Neural progenitor cell (in vitro differentiated cells): ENCODE measurements at places on chromosomes 5 and 9. TPM values are rescaled to one million over a fixed set of nuclear protein-coding genes. Genes with fewer than 3 reads are reported as not detected.

Gene PRRX2
- 1.5 and 5.2 TPM in 2 replicates for total RNA-seq

Gene LCN9
- 2.4 and 6.6 TPM in 2 replicates for total RNA-seq

Gene RMRP
- 1,307 and 2,709 TPM in 2 replicates for total RNA-seq

Gene SOWAHA
- total RNA-seq: 0.03 TPM in 1 of 2 replicates, not detected in the other

GRCh38 chr9:103188781-103189350 lies 193.7 kb downstream of the CYLC2 start:
- no peak for DNase-seq

DNA sequence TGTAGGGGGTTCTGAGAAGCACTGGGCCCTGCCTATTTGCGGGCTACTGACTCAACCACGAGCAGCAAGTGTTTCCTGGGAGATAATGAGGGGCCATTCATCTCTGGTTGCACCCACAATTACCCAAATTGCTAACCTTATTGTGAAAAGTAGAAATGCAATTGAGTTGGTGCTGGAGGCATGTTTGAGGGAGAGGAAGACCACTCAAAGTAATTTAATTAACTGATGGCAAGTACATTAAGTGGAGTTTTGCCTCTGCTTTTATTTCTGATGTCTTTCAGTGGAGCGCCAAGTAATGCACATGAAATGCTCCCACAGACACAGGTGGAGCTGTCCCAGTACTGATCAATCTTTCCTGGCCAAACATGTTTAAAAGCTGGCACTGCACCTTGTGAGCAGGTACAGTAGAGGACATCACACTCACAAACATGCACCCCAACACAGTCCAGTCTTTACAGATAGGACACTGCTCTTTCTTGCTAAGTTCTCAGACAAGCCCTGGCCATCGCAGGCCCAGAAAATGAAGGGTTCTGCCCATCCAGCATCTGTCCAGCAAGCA lies 195.4 kb downstream of the HSPA4 start:
- DNase-seq: no peak

Gene TPPP
- 0.87 TPM in 1 of 2 replicates, not detected in the other for total RNA-seq

DNA sequence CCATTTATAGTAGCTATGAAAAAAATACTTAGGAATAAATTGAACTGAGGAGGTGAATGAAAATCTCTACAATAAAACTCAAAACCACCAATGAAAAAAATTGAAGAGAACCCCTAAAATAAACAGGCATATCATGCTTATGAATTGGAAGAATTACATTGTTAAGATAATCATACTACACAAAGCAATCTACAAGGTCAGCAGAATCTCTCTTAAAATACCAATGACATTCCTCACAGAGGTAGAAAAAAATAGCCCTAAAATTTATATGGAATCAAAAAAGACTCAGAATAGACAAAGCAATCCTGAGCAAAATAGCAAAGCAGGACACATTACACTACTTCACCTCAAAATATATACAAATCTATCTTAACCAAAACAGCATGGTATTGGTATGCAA lies 23.2 kb downstream of the PRDM9 start:
- no peak for DNase-seq

DNA sequence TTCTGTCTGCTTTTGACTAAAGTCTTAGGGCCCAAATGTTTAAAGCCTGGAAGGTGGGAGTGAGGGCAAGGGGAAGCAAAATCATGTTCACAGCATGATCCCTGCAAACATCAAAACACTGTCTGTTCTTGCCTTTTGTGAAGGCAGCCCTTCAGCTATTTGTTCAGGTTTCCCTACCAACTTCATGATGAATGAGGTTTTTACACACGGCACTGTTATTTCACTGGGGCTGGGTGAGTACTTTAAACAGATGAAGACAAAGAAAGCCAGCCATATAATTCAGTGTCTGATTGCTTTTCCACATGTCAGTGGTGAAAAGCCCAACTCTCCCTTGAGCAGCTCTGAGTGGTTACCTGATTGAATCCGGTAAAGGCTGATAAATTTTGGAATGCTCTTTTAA lies 224.7 kb upstream of the GRAMD2B start:
- peak; percentile 31 for DNase-seq

GRCh38 chr5:67190861-67191260 lies 5.7 kb downstream of the CD180 start:
- DNase-seq: peak; percentile 47

GRCh38 chr9:98606730-98607129 lies 102.0 kb downstream of the GABBR2 start:
- no peak for DNase-seq
